ENCODE measurements at places on chromosomes 6 and 20. TPM values are rescaled to one million over a fixed set of nuclear protein-coding genes. Genes with fewer than 3 reads are reported as not detected.

Gene C20orf141
- not detected for total RNA-seq

Gene SNAP25
- 72.1 TPM for total RNA-seq

Gene CDH4
- total RNA-seq: 5.8 TPM

DNA sequence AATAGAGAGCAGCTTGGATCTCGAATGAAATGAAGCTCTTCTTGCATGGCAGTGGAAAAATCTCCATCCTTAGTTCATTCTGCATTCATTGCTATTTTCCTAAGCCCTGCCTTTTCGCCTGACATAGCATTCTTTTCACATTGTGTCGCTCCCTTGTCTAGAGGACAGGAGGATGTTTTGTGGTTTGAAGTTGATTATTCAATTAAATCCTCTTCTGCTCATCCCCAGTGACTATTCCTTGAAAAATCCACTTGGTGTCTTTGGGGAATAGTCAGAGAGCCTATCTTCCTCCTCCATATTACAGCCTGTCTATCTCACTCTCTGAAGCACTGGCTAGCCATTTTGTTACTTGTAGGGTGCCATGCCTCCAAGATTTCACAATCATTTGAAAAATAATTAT is 161.2 kb downstream of the KLHL32 start:
- DNase-seq: no peak

GRCh38 chr6:14282854-14283505 is 165.4 kb downstream of the CD83 start:
- DNase-seq: no peak

DNA sequence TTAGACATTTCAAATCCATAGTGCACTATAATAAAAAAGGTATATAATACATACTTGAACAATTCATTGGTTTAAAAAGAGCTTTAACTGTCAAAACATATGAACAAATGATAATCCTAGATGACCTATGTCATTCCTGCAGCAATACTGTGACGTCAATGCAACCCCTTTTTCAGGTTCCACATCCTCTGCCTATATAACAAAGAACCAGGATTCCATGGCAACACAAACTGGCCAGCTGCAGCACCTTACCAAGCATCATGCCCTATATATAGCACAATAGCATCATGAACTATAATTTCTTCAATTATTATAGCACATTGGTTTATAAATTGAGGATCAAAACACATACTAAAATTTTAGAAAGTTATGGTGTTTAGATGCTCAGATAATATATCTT is 578 bp upstream of the PTCHD4 start:
- DNase-seq: no peak

- DNase-seq: no peak
These were observed 96.1 kb upstream of the TBX18 start for GRCh38 chr6:84860509-84860908.

DNA sequence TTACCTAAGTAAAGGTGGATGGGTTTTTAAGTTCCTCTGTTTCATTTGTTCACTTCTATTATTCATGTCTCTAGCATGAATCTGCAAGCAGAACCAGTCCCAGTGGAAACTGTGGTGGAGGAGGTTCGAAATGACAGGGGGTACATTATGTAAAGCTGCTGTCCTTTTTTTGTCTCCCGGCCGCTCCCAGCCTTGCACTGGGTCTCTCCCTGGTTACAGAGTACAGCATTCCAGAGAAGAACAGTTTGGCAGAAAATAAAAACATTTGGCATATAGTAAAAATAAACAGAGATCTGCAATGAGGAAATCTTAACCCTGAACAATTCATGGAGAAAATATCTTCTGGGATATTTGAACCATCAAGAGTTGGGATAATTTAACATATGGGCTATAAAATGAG is 34.6 kb upstream of the TAGAP start:
- DNase-seq: peak; percentile 35

All from spinal cord (tissue), 10 donors.